H54 (cell line): ENCODE measurements at places on chromosomes 4 and X.
A peak's percentile ranks its signal among the peaks of the same experiment; 100 is the strongest.

DNA sequence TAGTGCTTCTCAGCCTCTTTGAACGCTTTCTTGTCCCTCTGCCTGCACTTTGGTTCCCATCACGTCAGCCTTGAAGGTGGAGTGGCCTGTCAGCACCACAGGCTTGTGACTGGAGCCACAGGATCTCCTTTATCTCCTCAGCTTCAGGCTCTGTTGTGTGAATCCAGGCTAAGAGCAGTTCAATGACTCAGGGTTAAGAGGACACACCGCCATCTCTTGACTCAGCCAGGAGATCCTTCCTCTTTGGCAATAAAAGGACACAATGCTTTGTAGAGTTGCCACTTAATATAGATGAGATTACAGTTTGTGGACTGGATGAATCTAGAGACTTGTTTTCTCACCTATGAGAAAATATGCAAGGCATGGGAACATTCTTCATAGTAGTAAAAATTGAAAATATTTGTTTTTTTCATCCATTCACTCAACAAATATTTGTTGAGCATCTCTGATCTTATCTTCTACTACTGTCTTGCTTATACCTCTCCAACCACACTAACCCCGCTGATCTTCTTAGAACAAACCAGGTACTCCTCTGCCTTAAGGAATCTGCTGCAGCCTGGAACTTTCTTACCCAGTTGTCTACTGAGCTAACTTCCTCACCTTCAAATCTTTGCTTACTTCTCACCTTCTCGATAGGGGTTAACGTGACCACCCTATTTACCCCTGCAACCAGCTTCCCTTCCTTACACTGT is 62.3 kb downstream of the UCHL1 start:
- DNase-seq = no peak

GRCh38 chr4:138500869-138501268 is 258.7 kb upstream of the SLC7A11 start:
- no peak for DNase-seq

DNA sequence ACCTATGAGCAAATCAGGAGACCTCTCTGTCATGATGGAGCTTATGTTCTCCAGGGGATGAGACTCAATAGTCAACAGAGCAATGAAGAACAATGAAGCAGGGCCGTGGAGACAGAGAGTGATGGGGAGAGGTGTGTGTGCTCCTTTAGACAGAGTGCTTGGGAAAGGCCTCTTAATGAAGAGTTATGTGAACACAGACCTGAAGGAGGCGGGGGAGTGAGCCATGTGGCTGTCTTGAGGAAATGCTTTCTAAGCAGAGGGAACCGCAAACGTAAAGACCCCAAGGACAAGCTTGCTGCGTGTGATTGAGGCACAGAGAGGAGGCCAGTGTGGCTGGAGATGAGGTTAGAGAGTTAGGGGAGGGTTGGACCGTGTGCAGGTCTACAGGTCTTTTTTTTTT is 53.1 kb downstream of the CHRNA9 start:
- no peak for DNase-seq

DNA sequence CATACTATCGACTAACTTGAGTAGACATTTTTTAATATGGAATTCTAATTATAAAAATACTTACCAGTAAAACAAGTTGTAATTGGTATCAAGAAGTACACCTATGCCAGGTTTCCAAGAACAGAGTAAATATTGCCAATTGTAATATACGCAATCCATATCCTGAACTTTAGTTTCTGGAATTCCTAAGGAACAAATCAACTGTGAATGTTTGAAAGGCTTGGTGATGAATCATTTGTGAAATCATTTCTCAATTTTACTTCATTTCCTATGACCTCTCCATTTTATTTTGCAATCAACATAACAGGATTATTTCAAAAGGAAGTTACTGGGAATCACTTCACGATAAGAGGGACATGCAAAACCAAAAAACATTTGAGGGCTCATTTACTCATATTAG is 3.7 kb downstream of the IL13RA2 start:
- DNase-seq = no peak

GRCh38 chr4:8380511-8381415 is 59.8 kb downstream of the ACOX3 start:
- DNase-seq = no peak

GRCh38 chr4:44231006-44231405 is 217.6 kb downstream of the KCTD8 start:
- DNase-seq = no peak

GRCh38 chr4:108170631-108171338 is 2.1 kb upstream of the LEF1 start:
- DNase-seq = no peak

DNA sequence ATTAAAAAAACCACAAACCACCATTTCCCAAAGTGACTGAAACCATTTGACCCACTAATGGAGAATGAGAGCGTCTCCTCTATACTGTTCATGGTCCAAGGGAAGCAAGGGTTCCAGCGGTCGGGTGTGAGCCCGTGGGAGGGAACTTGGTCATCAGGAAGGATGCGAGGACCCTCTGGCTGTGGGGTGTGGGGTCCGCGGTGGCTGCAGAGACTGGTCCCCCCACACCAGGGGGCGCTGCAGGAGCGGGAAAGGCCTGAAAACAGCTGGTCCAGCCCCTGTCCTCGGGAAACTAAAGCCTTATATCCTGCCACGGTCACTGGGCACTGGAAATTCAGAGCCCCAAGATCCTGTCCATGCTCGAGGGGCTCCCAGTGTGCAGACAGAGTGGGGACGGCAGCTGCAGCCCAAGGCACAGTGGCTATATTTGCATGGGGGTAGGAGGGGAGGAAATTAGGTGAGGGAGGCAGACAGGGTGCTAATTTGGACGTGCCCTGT is 4.3 kb downstream of the BLOC1S4 start:
- DNase-seq = peak; percentile 77

GRCh38 chr4:81571105-81571504 is 99.4 kb upstream of the RASGEF1B start:
- no peak for DNase-seq

GRCh38 chrX:7435822-7436221 is 287.9 kb upstream of the PUDP start:
- DNase-seq = no peak

DNA sequence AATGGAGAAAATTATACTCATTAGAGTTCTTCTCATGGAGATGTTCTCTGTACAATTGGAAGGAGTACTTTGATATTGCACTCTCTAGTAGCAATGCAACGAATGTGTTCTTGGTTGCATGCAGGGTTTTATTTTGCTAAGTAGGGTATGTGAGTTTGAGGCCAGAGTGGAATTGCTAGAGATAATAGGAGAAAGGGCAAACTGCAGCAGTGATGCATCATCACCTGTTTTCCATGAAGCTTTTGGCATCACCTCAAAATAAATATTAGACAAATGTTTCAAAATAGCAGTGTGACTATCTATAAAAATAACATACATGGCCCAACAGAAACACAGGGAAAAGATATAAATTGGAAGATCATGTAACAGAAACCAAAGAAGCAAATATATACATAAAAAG is 93.3 kb downstream of the TIGD2 start:
- DNase-seq = no peak

DNA sequence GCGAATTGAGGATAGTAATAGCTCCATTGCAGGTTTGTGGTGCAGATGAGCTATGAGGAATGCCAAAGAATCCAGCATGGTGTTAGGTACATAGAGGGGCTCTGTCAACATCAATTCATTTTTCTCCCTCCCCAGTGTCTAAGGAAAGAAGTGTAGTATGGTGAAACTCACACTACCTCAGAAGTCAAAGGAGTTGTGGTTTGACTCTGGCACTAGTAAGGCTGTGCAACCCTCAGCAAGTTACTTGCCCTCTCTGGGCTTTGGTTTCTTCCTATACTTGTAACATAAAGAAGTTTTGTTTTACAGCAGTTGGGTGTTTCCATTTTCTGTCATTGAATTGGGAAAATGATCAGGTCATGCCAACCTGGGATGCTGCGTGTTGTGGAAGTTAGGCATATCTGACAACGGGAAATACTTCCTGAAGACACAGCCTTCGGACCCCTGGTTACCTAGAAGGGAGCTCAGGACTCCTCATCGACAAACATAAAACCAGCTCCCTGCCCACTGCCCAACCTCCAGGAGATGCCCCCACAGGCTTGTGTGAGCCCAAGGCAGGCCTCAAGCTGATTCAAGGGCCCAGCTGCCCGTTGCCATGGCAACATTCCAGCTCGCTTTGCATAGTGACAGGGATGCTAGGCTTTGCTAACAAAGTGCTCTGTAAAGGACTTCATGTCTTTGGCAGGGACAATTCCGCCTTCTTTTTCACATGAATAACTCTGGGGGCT is 71.4 kb downstream of the RTL5 start:
- no peak for DNase-seq

DNA sequence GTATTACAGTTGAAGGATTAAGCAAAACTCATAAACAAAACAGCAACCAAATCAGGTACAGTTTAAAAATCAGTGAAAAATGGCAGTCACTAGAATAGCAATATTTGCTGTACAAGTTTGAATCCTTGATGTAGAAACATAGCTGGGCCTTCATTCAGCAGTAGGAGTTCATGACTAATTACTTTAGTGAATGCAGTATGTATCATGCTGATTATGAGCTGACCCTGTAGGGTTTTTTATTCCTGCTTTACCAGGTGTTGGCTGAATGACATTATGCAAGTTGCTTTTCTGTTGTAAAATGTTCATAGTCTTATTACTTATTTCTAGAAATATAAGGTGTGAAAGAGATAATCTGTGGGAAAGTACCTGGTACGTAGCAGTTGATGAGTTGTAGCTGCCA is 179.6 kb downstream of the CCSER1 start:
- DNase-seq = no peak

GRCh38 chrX:114626323-114626722 is 42.4 kb downstream of the HTR2C start:
- no peak for DNase-seq

DNA sequence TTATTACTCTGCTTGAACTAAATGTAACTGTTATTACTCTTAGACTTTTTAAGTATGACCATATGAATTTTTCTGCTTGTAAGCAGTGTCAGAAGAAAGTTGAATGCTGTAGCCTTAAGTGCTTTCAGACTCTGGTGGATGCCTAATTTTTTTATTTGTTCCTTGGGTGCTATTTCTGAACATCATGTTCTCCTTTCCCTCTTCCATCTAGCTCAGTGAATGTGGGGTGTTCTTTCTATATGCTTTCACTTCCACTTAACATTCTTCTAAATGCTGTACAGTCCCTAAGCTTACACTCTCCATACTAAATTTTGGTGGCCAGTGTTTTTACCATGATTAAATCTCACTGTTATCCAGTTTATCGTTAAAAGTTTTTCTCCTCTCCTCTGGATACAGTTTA is 3.6 kb downstream of the DCK start:
- no peak for DNase-seq

DNA sequence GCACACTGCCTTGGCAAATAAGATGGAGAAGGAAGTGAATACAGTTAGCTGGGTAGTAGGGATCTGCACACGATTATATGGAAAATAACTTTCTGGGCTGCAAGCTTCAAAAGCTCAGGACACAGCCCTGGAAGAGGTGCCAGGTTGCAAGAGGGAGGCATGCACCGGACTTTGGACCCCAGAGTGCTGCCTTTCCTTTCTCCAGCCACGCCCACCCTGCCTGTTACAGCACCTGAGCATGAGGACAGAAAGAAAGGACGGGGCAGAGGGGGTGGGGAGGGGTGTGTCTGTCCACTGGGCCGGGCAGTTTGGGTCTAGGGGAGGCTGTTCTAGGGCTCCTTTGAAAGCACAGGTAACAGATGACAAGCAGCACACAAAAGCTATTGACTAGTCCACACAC is 152.8 kb downstream of the ENPP6 start:
- no peak for DNase-seq

DNA sequence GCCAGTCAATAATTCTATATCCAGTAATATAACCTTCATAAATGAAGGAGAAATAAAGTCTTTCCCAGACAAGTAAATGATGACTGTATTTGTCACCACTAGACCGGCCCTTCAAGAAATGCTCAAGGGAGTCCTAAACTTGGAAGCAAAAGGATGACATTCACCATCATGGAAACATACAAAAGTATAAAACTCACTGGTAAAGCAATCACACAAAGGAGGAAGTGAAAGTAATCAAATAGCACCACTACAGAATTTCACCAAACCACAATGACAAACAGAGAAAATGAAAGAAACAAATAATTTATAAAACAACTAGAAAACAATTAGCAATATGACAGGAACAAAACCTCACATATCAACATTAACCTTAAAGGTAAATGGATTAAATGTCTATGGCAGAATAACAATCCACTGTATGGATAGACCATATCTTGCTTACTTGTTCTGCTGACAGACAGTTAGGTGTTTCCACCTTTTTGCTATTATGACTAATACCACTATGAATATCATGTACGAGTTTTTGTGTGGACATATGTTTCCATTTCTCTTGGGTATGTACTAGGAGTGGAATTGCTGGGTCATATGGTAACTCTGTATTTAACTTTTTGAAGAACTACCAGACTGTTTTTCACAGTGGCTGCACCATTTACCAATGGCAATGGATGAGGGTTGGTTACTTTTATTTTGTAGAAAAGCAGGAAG is 44.9 kb downstream of the NAT8L start:
- no peak for DNase-seq

DNA sequence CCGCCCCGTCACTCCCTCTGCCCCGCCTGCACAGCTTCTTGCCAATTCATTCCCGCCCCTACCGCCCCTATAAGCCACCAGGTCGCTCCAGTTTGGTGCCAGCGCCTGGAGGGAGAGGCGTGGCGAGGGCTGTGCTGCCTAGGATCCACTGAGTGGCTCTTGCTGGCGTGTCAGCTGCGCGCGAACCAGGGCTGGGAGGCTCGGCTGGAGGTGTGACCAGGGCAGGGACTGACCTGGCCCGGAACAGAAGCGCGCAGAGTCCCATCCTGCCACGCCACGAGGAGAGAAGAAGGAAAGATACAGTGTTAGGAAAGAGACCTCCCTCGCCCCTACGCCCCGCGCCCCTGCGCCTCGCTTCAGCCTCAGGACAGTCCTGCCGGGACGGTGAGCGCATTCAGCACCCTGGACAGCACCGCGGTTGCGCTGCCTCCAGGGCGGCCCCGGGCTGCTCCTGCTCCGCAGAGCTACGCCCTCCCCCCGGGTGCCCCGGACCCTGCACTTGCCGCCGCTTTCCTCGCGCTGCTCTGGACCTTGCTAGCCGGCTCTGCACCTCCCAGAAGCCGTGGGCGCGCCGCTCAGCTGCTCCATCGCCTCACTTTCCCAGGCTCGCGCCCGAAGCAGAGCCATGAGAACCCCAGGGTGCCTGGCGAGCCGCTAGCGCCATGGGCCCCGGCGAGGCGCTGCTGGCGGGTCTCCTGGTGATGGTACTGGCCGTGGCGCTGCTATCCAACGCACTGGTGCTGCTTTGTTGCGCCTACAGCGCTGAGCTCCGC is at the start of gene GPR78:
TSS of gene GPR78 (plus strand) at position 72 of the 773 bp plus-strand sequence. CDS start at position 663, 591 bp downstream.
- no peak for DNase-seq

GRCh38 chr4:185657699-185658098 is 122.4 kb upstream of the PDLIM3 start:
- DNase-seq = no peak
